GM18507 (cell line): ENCODE measurements at places on chromosomes 2 and 18.

DNA sequence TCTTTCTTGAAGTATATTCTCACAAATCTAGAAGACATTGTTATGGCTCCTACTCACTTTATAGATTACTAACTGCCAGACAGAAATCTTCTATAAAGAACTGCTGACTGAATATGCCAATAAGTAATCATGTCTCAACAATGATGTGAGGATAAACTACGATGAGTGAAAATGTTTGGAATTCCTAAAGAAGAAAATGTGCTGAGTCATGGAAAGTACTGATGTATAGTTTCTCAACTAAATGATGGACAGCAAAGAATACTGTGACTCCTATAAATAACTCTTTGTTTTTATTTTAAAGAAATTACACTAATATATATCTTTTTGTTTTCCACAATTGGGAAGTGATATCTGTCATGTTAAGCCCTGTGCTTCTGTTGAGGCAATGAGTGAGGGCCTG lies 232.9 kb downstream of the LNPK start:
- DNase-seq = no peak

- no peak for DNase-seq
Measured at GRCh38 chr2:37866171-37866934, 58.7 kb upstream of the RMDN2 start.

GRCh38 chr2:237213315-237214022 lies 127.8 kb downstream of the COPS8 start:
- no peak for DNase-seq

DNA sequence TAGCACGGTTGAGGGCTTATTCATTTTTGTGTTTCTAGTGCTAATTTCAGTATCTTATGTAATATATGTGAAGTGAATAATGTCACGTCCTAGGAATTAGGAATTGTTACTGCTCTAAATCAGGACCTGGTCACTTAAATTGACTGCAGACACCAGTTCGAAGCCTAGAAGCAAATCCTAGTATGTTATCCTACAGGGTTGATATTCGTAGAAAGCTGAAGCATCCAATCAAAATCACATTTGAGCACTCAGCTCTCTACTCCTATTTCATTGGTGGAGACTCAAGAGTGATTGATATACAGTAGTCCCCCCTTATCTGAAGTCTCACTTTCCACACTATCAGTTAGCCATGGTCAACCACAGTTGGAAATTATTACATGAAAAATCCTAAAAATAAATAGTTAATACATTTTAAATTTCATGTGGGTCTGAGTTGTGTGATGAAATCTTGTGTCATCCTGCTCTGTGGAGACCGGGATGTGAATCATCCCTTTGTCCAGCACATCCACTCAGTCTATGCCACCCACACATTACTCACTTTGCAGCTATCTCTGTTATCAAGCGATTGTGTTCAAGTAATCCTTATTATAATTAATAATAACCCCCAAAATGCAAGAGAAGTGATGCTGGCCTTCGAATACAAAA lies 35.2 kb upstream of the SCN9A start:
- DNase-seq = no peak

- DNase-seq = no peak
Measured at GRCh38 chr2:233047206-233047605, 12.9 kb upstream of the INPP5D start.
